ENCODE measurements at places on chromosomes 3 and 15. TPM values are rescaled to one million over a fixed set of nuclear protein-coding genes. Genes with fewer than 3 reads are reported as not detected.

The SKOR1 gene
- 0.36 TPM for total RNA-seq

The DISP2 gene
- total RNA-seq: 0.36 TPM

The SPTSSB gene
- not detected for total RNA-seq

The EHHADH gene
- 3.2 TPM for total RNA-seq

The VPS39 gene
- total RNA-seq: 76.6 TPM

- no peak for DNase-seq
- peaks cover 14% of the 10 kb centered on the region for H3K27me3 ChIP-seq
- no peaks in the 10 kb centered on the region for H3K36me3 ChIP-seq
- H3K4me3 ChIP-seq: no peak overlapping the region
- H3K4me1 ChIP-seq: no peaks in the 10 kb centered on the region
Measured at GRCh38 chr15:60264566-60264965, 133.2 kb downstream of the ANXA2 start.

- no peak for DNase-seq
- H3K36me3 ChIP-seq: no peaks in the 10 kb centered on the region
- H3K27me3 ChIP-seq: peaks cover 8% of the 10 kb centered on the region
- H3K27ac ChIP-seq: no peak overlapping the region
- no peak overlapping the region for H3K4me3 ChIP-seq
Measured at GRCh38 chr3:10901296-10901945, 85.4 kb downstream of the SLC6A11 start.

DNA sequence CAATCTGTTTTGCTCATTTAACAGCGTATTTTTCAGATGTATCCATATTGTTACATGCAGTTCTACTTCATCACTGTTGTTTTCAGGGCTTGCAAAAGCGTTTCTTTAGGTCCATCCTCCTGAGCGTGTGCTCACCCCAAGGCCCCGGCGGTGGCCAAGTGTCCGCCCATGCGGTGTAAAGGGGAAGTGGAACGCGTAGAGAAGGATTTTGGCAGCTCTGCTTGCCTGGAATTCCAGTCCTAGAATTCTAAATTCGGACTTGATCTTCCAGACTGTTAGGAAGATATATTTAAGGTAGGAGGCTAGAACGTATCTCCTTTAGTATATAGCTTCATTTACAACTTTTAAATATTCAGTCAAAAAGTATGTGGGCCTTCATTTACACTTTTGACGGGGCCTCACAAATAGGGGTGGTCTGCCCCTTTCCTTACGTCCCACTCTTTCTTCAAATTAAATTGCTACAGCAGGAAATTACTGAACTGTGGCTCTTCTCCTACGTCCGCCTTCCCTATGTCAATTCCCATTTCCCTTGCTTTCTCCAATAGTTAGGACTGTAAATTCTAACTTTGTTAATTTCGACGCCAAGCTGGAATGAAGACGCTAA, 609 bp upstream of the TBC1D23 start:
- H3K36me3 ChIP-seq: no peaks in the 10 kb centered on the region
- peaks cover 60% of the 10 kb centered on the region for H3K4me1 ChIP-seq

DNA sequence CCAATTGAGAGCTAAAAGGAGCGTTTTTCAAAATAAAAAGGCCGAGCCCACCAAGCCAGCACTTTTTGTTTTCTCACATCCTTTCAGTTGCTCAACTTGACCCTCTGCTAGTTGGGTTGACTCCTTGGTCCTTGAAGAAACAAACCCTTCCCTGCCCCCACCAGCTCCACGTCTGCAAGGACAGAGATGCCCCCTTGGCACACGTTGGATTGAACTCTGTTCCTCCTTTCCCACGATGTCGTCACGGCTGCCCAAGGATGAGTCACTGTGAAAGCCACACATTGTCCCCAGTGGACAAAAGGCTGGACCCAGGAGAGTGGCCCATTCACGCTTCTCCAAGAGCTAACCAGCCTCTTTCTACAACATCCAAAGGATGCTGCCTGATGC, 43.0 kb upstream of the SPATA12 start:
- peaks cover 13% of the 10 kb centered on the region for H3K4me1 ChIP-seq
- H3K36me3 ChIP-seq: no peaks in the 10 kb centered on the region
- DNase-seq: no peak
- H3K27me3 ChIP-seq: no peaks in the 10 kb centered on the region

DNA sequence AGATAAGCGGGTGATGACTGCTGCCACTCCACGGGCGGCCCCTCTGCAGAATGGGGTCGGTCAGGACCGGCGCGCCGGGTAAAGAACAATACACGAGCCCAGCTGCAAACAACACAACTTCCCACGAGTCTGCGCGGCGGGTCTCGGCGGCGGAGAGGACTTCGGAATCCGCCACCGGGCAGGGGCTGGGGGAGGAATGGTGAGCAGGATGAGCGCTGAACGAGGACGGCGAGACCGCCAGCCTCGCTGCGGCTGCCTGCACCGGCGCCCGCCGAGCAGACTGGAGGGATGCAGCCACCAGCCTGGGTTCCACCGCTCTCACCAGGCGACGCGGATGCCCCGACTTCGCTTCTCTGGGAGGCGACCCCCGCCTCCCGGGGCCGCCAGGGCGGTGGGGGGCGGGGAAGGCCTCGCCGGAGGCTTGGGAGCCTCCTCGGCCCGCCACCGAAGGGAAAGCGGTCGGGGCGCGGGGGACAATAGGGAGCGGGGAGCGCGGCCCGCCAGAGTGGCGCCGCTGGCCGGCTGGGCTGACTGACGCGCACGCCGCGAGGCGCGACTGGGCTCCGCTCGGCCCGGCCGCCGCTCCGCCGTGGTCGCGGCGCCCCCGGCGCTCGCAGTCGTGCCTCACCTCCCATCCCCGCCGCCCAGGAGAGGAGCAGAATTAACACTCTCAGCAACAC, 515 bp downstream of the ADAM10 start:
- no peaks in the 10 kb centered on the region for H3K27me3 ChIP-seq
- peak overlapping the region; percentile 61 for H3K27ac ChIP-seq
- peaks cover 14% of the 10 kb centered on the region for H3K4me1 ChIP-seq
- DNase-seq: peak; percentile 76
- no peaks in the 10 kb centered on the region for H3K36me3 ChIP-seq
- H3K4me3 ChIP-seq: peak overlapping the region; percentile 96

DNA sequence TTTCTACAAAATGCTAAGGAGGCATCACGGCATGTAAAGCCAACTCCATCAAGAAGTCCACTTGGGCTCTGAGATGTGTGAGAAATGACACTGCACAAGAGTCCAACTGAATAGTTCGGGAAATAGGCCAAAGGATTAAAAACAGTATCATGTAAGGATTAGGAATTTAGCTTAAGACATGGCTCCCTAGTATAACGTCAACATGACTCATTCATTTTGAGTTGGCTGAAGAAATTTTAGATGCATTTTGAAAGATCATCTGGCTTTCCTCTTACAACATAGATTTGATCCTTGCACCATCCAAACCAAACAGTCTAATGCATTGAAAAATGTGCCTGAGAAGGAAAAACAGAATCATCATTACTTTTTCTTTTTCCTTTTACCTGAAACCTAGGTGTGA, 109.3 kb upstream of the MME start:
- no peaks in the 10 kb centered on the region for H3K36me3 ChIP-seq
- no peaks in the 10 kb centered on the region for H3K27me3 ChIP-seq
- no peak for DNase-seq
- H3K4me1 ChIP-seq: peaks cover 20% of the 10 kb centered on the region
- no peak overlapping the region for H3K4me3 ChIP-seq

DNA sequence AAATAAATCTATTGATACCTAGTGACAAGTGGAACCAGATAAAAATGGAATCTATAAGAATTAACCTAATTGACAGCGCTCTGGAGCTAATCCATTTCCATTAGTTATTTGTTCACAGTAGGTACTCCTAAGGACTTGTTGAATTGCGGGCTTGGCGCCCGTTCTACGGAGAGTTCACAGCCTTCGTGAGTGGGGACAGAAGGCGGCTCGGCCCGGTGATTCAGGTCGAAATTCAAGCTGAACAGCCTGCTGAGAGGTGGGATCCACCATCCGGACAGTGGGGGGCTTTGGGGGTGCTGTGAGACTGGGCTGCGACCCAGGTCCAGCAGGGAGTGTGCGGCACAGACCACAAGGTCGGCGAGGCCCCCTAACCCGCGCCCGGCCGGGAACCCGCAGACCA, 779 bp upstream of the CTNNB1 start:
- no peaks in the 10 kb centered on the region for H3K27me3 ChIP-seq
- no peaks in the 10 kb centered on the region for H3K36me3 ChIP-seq
- peak overlapping the region; percentile 91 for H3K4me3 ChIP-seq
- DNase-seq: no peak

- DNase-seq: peak; percentile 78
- H3K4me1 ChIP-seq: no peaks in the 10 kb centered on the region
- H3K36me3 ChIP-seq: no peaks in the 10 kb centered on the region
- no peaks in the 10 kb centered on the region for H3K27me3 ChIP-seq
- no peak overlapping the region for H3K4me3 ChIP-seq
Measured at GRCh38 chr15:28021281-28022039, 77.7 kb downstream of the OCA2 start.

DNA sequence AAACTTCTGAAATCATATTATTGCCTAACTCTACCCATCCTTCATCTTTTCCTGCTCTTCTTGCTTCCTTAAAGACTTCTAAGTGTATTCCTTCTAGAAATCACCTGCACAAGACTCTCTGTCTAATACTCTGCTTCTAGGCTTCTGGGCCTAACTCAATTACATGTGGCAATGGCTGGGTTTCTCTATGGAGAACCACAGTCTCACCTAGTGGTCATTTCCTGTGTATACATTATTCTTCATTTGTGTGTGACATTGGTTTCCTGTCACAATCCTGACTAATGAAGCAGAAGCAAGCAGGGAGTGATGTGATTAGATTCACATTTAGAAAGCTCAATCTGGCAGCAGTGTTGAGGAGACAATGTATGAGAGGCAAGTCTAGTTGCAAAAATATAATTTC, 16.9 kb upstream of the CLDN1 start:
- H3K36me3 ChIP-seq: no peaks in the 10 kb centered on the region
- H3K27me3 ChIP-seq: no peaks in the 10 kb centered on the region
- no peak for DNase-seq
- no peak overlapping the region for H3K4me3 ChIP-seq
- no peak overlapping the region for H3K27ac ChIP-seq
- H3K4me1 ChIP-seq: peaks cover 8% of the 10 kb centered on the region

- no peak for DNase-seq
- H3K27ac ChIP-seq: no peak overlapping the region
- no peaks in the 10 kb centered on the region for H3K27me3 ChIP-seq
- H3K4me3 ChIP-seq: no peak overlapping the region
- H3K4me1 ChIP-seq: peaks cover 10% of the 10 kb centered on the region
Measured at GRCh38 chr15:84647726-84648125, 6.4 kb downstream of the WDR73 start.

- no peak overlapping the region for H3K4me3 ChIP-seq
- no peaks in the 10 kb centered on the region for H3K36me3 ChIP-seq
- DNase-seq: no peak
- H3K27ac ChIP-seq: no peak overlapping the region
Measured at GRCh38 chr3:105988540-105989212, 119.9 kb upstream of the CBLB start.

Measured in osteoblast (primary cell).